H1 (cell line): ENCODE measurements at places on chromosomes 5 and 9. TPM values are rescaled to one million over a fixed set of nuclear protein-coding genes. Genes with fewer than 3 reads are reported as not detected.

DNA sequence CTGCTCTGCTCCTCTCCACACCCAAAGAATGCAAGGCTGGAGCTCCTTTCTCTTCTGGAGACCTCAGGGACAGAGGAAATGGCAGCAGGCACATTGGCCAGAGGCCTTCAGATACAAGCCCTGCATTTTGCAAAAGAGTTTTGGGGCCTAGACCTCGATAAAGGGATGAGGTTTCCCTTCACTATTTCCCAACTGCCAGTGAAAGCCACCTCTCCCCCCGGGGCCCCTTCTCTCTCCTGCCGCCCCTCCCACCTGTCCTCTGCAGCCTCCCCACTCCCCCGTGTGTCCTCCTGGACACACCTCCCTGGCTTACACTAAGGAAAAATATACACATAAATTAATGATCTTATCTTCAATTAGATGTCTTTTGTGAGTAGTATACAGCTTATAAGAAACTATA lies 21.3 kb upstream of the LMNB1 start:
- no peak overlapping the region for H3K4me3 ChIP-seq
- H3K27me3 ChIP-seq: no peaks in the 10 kb centered on the region
- no peak for DNase-seq

DNA sequence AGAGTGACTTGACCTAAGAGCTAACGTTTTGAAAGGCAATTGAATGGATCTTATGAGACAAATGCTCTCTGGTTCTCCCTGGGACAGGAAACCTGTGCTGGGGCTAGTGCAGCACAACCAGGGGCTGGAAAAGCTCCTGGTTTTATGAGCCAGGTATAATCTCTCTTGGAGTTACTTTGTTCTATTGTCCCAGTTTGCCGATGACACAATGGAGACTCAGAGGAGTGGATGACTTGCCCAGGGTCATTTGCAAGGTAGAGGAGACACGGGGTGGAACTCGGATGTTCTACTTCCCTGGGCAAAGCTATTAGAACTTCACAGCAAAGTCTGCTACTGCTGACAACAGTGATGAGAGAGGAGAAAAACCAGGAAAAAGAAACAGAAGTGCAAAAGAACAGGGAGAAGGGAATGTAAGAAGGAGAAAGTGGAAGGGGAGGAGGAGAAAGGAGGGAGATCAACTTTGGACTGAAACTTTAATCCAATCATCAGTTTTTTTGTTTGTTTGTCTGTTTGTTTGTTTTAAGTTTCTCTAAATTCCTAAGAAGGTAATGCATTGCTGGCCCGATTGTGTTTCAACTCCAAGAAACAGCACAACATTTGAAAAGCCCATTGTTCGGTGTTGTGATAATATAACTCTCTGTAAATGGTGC lies 7.4 kb upstream of the GSN start:
- no peak overlapping the region for H3K4me3 ChIP-seq
- H3K36me3 ChIP-seq: no peaks in the 10 kb centered on the region
- peaks cover 4% of the 10 kb centered on the region; the same call in 1 of the 2 replicates for H3K4me1 ChIP-seq
- no peak for DNase-seq

GRCh38 chr9:69898714-69899209 lies 78.1 kb downstream of the CFAP95 start:
- no peak overlapping the region for H3K4me3 ChIP-seq
- no peaks in the 10 kb centered on the region for H3K27me3 ChIP-seq
- no peaks in the 10 kb centered on the region for H3K36me3 ChIP-seq
- H3K27ac ChIP-seq: no peak overlapping the region
- no peak for DNase-seq
- no peaks in the 10 kb centered on the region for H3K4me1 ChIP-seq

The DBH gene
- 0.29 TPM in 1 of 2 replicates, not detected in the other for total RNA-seq

The ZNF879 gene
- 3.1 and 3.9 TPM in 2 replicates for total RNA-seq

The CAMSAP1 gene
- total RNA-seq: 43.1 and 44.0 TPM in 2 replicates

GRCh38 chr9:92133949-92134604 lies 18.9 kb upstream of the SPTLC1 start:
- no peaks in the 10 kb centered on the region for H3K27me3 ChIP-seq
- DNase-seq: peak; percentile 96
- no peaks in the 10 kb centered on the region for H3K36me3 ChIP-seq
- H3K4me1 ChIP-seq: peaks cover 4% of the 10 kb centered on the region; the same call in 1 of the 2 replicates
- H3K27ac ChIP-seq: no peak overlapping the region

DNA sequence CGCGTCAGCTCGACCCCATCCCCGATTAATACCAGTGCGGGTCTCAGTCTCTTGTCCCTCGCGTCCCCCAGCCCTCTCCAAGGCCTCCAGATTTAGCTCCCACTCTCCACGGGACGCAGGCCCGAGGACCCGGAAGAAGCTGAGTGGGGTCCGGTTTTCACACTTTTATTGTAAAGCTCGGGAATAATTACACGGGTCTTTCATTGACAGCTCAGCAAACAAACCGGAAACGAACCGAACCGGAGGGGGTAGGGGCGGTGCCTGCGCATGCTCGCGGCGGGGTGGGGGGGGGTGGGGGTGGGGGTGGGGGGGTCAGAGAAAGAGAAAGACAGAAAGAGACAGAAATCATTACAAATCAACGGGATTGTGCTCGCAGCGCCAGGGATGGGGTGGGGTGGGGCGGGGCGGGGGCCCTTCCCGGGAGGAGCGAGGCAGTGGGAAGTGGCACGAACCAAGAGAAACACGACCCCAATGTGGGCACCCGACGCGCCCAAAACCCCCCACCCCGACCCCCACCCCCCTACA lies 27.9 kb downstream of the PCDH1 start:
- no peaks in the 10 kb centered on the region for H3K27me3 ChIP-seq
- H3K36me3 ChIP-seq: peaks cover 6% of the 10 kb centered on the region; the same call in 1 of the 2 replicates
- peak overlapping the region; percentile 99 for H3K27ac ChIP-seq
- DNase-seq: no peak

DNA sequence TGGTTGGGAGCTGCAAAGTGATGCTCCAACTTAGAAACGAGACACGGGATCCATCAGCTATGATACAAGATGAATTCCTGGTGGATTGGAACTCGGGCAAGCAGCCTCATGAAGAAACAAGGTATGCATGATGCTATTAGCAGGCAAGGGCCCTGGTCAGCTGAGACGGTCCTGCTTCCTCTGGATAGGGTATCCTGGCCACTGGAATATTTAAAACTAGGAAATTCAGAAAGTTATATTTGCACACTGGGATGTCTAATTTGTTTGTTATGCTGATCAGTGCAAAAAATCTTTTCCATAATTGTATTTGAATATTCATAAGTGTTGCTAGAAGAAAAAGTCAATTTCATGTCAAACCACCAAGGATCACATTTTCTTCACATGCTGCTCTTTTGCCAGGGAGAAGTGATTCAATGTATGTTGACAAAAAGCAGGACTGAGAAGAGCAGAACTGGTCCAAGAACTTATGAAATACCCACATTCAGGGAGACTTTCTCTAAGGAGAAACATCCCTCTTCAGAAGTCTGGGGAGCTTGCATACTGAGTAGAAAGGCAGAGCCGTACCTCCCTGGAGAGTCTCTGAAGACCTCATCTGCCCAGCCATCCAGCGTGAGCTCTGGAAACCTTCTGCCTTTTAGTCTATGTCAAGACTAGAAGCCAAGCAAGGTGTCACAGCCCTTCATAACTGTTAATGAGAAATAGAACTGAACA lies 6.7 kb upstream of the NXNL2 start:
- no peak for DNase-seq
- H3K4me3 ChIP-seq: no peak overlapping the region
- peaks cover 3% of the 10 kb centered on the region; the same call in 1 of the 2 replicates for H3K27me3 ChIP-seq
- no peaks in the 10 kb centered on the region for H3K36me3 ChIP-seq
- no peak overlapping the region for H3K27ac ChIP-seq

The PCDHGB7 gene
- 8.7 and 9.5 TPM in 2 replicates for total RNA-seq

GRCh38 chr5:180647465-180647864 lies 1.9 kb downstream of the FLT4 start:
- no peak overlapping the region for H3K4me3 ChIP-seq
- no peaks in the 10 kb centered on the region for H3K36me3 ChIP-seq
- DNase-seq: peak; percentile 38

GRCh38 chr5:152104211-152104610 lies 179.6 kb upstream of the GLRA1 start:
- H3K36me3 ChIP-seq: no peaks in the 10 kb centered on the region
- peaks cover 6% of the 10 kb centered on the region; the same call in 1 of the 2 replicates for H3K4me1 ChIP-seq
- no peak overlapping the region for H3K4me3 ChIP-seq
- DNase-seq: no peak
- no peaks in the 10 kb centered on the region for H3K27me3 ChIP-seq

DNA sequence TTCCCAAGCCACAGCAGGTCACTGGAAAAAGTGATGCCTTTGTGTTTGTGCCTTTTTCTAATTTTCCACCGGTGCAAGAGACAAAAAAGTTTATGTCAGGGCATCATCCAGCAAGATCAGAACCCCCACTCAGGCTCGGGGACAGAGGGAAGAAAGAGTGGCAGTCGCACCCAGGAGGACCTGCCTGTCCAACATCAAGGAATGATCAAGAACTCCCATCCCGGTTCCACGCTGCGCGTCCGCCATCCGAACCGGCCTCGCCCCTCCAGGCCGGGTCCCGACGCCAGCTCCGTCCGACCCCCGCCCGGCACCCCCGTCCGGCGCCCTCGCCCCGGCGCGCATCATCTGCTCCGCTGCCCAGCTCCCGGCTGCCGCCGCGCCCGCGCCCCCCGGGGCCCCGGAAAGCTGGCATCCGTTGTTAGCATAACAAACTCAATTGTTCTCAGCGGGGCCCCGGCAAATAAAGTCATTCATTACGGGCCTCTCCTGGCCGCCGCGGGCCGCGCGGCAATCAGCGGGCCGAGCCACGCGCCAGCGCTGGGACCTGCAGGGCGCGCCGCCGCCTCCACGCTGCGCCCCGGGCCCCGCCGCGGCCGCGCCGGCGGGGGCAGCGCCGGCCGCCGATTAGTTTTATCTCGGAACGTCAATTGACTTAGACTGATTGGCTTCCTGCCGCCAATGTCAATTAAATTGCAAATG lies 48.1 kb downstream of the PAX5 start:
- no peaks in the 10 kb centered on the region for H3K4me1 ChIP-seq
- H3K27ac ChIP-seq: no peak overlapping the region
- peak overlapping the region; percentile 62 for H3K4me3 ChIP-seq
- H3K36me3 ChIP-seq: no peaks in the 10 kb centered on the region
- H3K27me3 ChIP-seq: peaks cover 81% of the 10 kb centered on the region

- H3K27ac ChIP-seq: no peak overlapping the region
- no peaks in the 10 kb centered on the region for H3K27me3 ChIP-seq
- DNase-seq: no peak
These were observed 13.8 kb upstream of the RANBP17 start for GRCh38 chr5:170848033-170848432.

The PKD2L2 gene
- not detected in 2 replicates for total RNA-seq

The AFAP1L1 gene
- total RNA-seq: 4.2 and 4.7 TPM in 2 replicates

GRCh38 chr9:89379508-89380115 lies 61.3 kb downstream of the SECISBP2 start:
- no peak overlapping the region for H3K4me3 ChIP-seq
- no peak overlapping the region for H3K27ac ChIP-seq
- H3K4me1 ChIP-seq: no peaks in the 10 kb centered on the region
- DNase-seq: no peak
- H3K27me3 ChIP-seq: no peaks in the 10 kb centered on the region

GRCh38 chr5:133225671-133226152 lies 173.9 kb downstream of the HSPA4 start:
- H3K4me3 ChIP-seq: no peak overlapping the region
- no peaks in the 10 kb centered on the region for H3K27me3 ChIP-seq
- H3K36me3 ChIP-seq: no peaks in the 10 kb centered on the region
- no peak overlapping the region for H3K27ac ChIP-seq
- no peak for DNase-seq

DNA sequence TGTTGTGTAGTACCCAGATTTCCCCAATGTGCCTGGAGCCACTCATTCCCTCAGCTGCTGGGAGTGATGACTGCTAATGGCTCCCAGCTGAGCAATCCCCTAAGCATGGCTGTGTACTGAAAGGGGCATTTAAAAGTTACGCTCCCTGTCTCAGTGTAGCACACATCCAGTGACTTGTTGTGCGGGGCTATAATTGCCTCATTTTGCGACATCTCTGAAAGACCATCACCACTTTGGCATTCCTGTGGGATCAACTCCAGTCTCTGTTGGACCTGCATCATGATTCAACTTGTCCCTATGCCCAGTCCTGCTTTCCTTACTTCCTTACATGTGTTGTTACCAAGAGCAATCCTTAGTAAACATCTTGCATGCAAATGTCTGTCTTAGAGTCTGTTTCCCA lies 201.2 kb upstream of the MPDZ start:
- no peaks in the 10 kb centered on the region for H3K4me1 ChIP-seq
- H3K27ac ChIP-seq: no peak overlapping the region
- no peaks in the 10 kb centered on the region for H3K36me3 ChIP-seq
- H3K27me3 ChIP-seq: no peaks in the 10 kb centered on the region
- DNase-seq: no peak
- H3K4me3 ChIP-seq: no peak overlapping the region

The SLC1A1 gene
- 10.3 and 11.7 TPM in 2 replicates for total RNA-seq

DNA sequence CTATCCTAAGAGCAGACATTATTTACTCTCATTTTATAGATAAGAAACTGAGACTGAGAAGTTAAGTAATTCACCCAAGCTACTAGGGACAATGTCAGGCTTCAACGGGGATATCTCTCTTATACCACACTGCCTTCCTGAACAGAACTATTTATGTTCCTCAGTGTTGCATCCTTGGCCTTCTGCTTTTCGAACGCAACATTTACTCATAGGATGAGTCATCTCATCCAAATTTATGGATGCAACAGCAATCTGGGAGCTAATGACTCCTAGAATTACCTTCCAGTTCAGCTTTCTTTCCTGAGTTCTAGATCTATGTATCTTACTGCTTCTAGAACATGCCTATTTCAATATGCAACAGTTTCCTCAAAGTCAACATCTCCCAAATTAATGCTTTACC lies 103.6 kb upstream of the PAM start:
- no peaks in the 10 kb centered on the region for H3K36me3 ChIP-seq
- no peak overlapping the region for H3K27ac ChIP-seq

- no peaks in the 10 kb centered on the region for H3K4me1 ChIP-seq
- H3K27me3 ChIP-seq: no peaks in the 10 kb centered on the region
- no peak overlapping the region for H3K27ac ChIP-seq
- H3K36me3 ChIP-seq: no peaks in the 10 kb centered on the region
- no peak overlapping the region for H3K4me3 ChIP-seq
These were observed 93.6 kb upstream of the TLE4 start for GRCh38 chr9:79477955-79478771.

The TRIM36 gene
- 14.1 and 16.5 TPM in 2 replicates for total RNA-seq

The SLC24A2 gene
- 6.4 and 6.5 TPM in 2 replicates for total RNA-seq

The LCN12 gene
- total RNA-seq: 1.5 and 1.7 TPM in 2 replicates
